Mammary microvascular endothelial cell (primary cell): ENCODE measurements at places on chromosomes 2 and 18. TPM values are rescaled to one million over a fixed set of nuclear protein-coding genes. Genes with fewer than 3 reads are reported as not detected.

The LIMS3 gene
- total RNA-seq = 0.69 and 2.6 TPM in 2 replicates

The IFIH1 gene
- 24.5 and 26.0 TPM in 2 replicates for total RNA-seq

The PDCL3 gene
- total RNA-seq = 25.0 and 28.9 TPM in 2 replicates

The TRABD2A gene
- 0.60 and 2.9 TPM in 2 replicates for total RNA-seq

The LCT gene
- not detected in 2 replicates for total RNA-seq

The SPATA3 gene
- not detected in 2 replicates for total RNA-seq

The LYPD6B gene
- total RNA-seq = not detected in 2 replicates
